Activated CD4-positive, alpha-beta T cell treated with anti-CD3 and anti-CD28 coated beads, Interleukin-2, amount 10 ng/mL, durations not matched to agents 7 days and 5 days (primary cell): ENCODE measurements at places on chromosomes 3 and 15. TPM values are rescaled to one million over a fixed set of nuclear protein-coding genes. Genes with fewer than 3 reads are reported as not detected.

The MITF gene
- total RNA-seq, result 0.10 TPM

The GABRB3 gene
- total RNA-seq, result 0.12 TPM

The TUSC7 gene
- not detected for total RNA-seq

The ACKR4 gene
- 0.10 TPM for total RNA-seq

The ITGA11 gene
- 1.0 TPM for total RNA-seq

The MYZAP gene
- total RNA-seq, result not detected

The RLBP1 gene
- total RNA-seq, result not detected

The CYP11A1 gene
- not detected for total RNA-seq

The NTRK3 gene
- total RNA-seq, result not detected

The FOXB1 gene
- total RNA-seq, result 0.54 TPM

The SAMMSON gene
- not detected for total RNA-seq

The THRB gene
- not detected for total RNA-seq

The LYZL4 gene
- not detected for total RNA-seq

The NBEAL2 gene
- 194 TPM for total RNA-seq

The ADIPOQ gene
- not detected for total RNA-seq

The TPRA1 gene
- total RNA-seq, result 30.6 TPM

The PPP1R14D gene
- not detected for total RNA-seq

The SLC24A5 gene
- total RNA-seq, result not detected

The VWA5B2 gene
- not detected for total RNA-seq

The MESP2 gene
- total RNA-seq, result not detected

The PRR20G gene
- total RNA-seq, result not detected

The RCCD1 gene
- total RNA-seq, result 35.9 TPM

The WDR93 gene
- total RNA-seq, result not detected

The GUCA1C gene
- total RNA-seq, result not detected

The FGD5 gene
- 0.17 TPM for total RNA-seq

The SEMA6D gene
- total RNA-seq, result not detected

The GHRL gene
- total RNA-seq, result 0.30 TPM

The PLCD1 gene
- 18.3 TPM for total RNA-seq

The NPAP1 gene
- not detected for total RNA-seq

The CCNB2 gene
- 107 TPM for total RNA-seq

The CPN2 gene
- total RNA-seq, result not detected

The IL5RA gene
- not detected for total RNA-seq

The SCAANT1 gene
- not detected for total RNA-seq

The SLC28A2 gene
- not detected for total RNA-seq

The AHSG gene
- total RNA-seq, result not detected

The GOLGA8S gene
- total RNA-seq, result 0.31 TPM

The FOXL2 gene
- not detected for total RNA-seq

The LRTM1 gene
- not detected for total RNA-seq

The SLC22A14 gene
- total RNA-seq, result not detected

The CPB1 gene
- not detected for total RNA-seq

The PPP2R3A gene
- total RNA-seq, result 0.07 TPM

The CDHR4 gene
- total RNA-seq, result 0.08 TPM

The CDCP1 gene
- 22.2 TPM for total RNA-seq

The LSMEM2 gene
- total RNA-seq, result not detected

The IQCH gene
- total RNA-seq, result 0.77 TPM

The GPR62 gene
- not detected for total RNA-seq

The ALG1L2 gene
- 0.42 TPM for total RNA-seq

The CHDH gene
- 0.79 TPM for total RNA-seq

The NANOGP8 gene
- total RNA-seq, result not detected

The SLC35G2 gene
- 0.12 TPM for total RNA-seq

The MRAS gene
- total RNA-seq, result not detected

The GPR15 gene
- 31.0 TPM for total RNA-seq

The SHC4 gene
- total RNA-seq, result 0.30 TPM

The STARD9 gene
- 8.8 TPM for total RNA-seq

The CCR3 gene
- total RNA-seq, result not detected

The ZNF620 gene
- total RNA-seq, result 5.6 TPM
